ENCODE measurements at places on chromosomes 12 and 14. TPM values are rescaled to one million over a fixed set of nuclear protein-coding genes. Genes with fewer than 3 reads are reported as not detected.

GRCh38 chr14:51846631-51847488 is 13.6 kb upstream of the GNG2 start:
- DNase-seq = peak; percentile 53

DNA sequence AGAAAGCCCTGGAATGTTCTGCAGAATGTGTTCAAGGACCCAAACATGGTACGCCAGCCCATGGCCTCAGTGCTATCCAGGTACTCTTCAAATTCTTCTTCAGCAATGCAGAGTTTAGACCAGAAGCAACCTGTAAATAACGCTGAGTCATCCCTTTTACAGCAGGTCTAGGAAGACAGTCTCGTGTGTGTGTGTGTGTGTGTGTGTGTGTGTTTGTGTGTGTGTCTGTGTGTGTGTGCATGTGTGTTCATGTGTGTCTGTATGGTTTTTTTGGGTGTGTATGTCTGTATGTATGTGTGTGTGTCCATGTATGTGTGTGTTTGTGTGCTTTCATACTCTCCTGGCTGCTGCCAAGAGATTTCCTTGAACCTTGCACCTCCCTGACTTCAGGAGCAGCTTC is 60.1 kb upstream of the RFX4 start:
- DNase-seq = no peak

DNA sequence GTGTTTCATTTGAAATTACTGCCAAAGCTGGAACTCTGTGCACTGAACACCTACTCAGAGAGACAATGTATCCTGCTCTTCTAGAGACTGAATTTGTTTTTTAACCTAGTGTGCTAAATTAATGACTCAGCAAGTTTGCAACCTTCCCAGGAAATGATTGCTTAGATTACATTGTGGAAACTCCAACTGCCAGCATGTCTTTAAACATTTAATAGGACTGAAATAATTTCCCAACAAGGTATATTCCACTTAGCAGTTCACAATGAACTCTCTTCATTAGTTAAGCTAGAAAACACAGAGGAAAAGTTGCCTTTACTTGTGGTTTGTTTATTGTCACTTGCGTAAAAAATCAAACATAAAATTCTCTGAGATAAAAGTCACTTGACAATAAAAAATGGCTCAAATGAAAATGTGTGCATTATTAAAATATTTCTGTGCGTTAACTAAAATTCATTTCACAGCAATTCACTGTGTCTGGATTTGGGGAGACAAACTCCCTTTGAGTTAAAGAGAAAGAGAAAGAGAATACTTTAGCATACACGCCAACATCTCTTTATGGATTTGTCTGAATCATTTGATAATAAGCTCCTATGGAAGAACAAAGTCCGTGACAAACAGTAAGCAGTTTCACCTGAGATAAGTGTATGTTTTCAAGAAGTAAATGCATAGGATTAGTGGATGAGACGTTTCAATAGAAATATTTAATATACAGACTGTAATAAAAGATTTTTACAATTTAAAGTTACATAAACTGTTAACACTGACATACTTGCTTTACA is 284.0 kb downstream of the PRKD1 start:
- DNase-seq = no peak

- no peak for DNase-seq
Observed at GRCh38 chr14:21083565-21084325, 13.6 kb downstream of the ARHGEF40 start.

GRCh38 chr14:96055065-96055752 is 16.0 kb downstream of the C14orf132 start:
- no peak for DNase-seq

DNA sequence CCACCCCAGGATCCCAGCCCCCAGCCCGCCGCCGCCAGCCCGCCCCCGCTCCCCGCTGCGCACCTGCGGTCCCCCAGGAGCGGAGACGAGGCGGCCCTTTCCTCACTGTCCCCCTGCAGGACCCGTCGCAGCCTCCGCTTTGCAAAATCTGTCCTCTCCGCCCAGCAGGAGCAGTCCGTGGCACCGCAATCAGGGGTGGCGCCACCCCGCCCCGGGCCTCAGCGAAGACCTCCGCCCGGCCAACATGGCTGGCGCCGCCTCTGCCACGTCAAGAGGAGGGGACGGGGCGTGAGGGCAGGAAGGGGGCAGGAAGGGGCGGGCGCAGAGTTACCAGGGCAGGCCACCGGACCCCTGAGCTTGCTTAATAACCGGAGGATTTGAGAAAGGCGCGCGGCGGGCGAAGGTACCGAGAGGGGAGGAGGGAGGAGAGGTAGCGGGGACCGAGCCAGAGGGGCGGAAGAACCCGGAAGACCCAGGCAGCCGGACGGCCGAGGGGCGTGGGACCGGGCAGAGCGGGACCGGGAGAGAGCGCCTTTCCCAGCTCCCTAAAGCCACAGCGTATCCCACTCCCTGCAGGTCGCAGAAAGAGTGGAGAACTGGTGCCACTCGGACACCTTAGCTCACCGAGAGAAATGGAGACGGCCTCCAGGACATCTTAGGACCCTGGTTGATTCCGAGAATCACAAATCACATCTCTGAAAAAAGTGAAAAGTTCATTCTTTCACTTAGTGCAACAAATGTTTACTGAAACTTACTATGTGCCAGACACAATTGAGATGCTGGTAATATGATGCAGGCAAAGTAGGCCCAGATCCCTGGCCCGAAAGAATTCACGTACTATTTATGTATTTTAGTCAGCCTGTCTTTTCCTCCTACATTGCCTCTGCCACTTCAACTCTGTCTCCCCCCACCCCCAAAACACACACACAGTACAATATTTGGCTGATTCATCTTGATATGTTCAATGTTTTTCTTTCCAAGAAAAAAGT is at the start of gene SEC23A:
Gene SEC23A, minus strand, starts transcription at position 267 of the 989 bp plus-strand sequence. CDS start 7,117 bp downstream, outside the sequence.
- peak; percentile 84 for DNase-seq

DNA sequence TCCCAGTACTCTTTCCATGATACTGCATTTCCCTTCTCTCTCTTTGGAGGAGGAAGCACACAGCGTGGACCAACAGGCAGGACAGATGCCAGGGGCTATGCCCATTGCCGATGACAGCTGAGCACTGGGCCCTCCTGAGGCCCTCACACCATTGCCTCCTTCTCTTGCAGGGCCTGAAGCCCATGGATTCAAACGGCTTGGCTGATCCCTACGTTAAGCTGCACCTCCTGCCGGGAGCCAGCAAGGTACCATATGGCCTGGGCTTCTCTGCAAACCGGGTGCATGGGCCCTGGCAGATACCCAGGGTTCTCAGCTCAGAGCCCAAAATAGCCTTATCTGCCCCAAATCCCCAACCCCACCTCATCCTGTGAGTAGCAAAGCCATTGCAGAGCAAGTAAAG is 25.2 kb upstream of the OAS1 start:
- DNase-seq = peak; percentile 98

- no peak for DNase-seq
Observed at GRCh38 chr12:52042706-52043385, 8.4 kb upstream of the NR4A1 start.

DNA sequence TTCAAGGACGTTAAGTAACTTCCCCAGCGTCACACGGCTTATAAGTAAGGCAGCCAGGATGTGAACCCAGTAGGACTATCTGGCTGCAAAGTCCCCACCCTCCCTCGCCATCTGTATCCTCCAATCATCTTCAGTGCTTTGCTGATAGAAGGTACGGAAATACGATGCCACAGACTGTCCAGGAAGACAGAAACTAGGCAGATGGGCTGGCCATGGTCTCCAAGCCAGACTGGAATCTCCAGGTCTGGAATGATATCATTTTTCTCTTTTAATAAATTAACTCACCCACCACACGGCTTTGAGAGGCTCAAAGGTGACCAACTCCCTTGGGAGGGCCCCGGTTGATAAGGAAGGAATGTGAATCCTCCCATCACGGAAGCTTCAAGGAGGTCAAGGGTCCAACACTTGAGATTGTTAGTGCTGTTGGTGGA is 16.3 kb upstream of the BDKRB1 start:
- no peak for DNase-seq

DNA sequence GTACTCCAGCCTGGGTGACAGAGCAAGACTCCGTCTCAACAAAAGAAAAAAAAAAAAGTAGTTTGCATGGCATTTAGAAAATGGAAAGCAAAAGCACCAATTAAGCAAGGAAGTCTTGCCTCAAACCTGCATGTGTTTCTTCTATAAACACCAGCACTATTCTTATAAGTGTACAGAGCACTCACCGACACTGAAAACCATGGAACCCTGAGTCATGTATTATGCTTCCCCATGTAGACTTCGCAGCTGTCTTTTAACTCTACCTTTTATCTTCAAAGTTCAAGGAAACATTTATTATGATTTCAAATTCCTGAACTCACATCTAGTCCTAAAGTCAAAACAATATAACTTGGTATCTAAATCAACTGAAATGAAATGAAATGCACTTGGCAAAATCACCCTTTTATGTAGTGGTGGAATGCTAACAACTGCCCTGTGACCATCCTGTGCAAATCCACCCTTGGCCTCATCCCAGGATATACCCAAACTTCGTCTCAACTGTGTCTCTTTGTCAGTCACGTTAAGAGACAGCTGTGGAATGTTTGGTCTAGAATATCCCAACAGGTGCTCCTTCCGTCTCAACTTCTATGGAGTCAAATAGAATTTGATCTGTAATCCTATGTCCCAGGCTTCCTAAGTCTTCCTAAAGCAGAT is 4.8 kb downstream of the BCAT1 start:
- DNase-seq = no peak

- no peak for DNase-seq
Observed at GRCh38 chr12:31772186-31772585, 43.4 kb upstream of the AMN1 start.

CD27 gene
- not detected for total RNA-seq

DNA sequence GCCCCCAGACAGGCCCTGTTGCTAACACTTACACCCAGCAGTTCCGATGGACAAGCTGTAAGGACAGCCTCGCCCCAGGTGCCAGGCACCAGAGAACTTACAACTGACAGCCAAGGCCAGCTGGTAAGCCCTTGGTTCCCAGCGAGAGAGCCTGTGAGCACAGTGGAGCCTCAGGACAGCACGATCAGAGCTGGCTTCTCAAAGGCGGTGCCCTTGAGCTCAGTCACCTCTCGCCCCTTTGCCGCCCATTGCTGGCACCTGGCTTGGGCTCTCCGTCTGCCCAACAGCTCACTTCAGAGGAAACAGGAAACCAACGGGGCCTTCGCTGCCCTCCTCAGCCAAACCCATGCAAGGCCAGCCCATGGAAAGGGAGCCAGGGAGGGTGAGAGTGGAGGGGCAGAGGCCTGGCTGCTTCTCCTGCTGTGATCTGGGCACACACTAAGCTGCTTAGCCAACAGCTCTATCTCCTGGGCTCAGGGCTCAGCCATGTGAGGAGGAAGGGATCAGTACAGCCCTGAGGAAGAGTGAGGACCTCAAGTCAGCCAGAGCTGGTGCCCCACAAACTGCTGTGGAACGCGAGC is 98.5 kb downstream of the SINHCAF start:
- no peak for DNase-seq

GRCh38 chr12:103677905-103678304 is 90.8 kb downstream of the STAB2 start:
- DNase-seq = no peak

All from G401 (cell line).